ACHN (cell line): ENCODE measurements at places on chromosomes 2 and 18.
A peak's percentile ranks its signal among the peaks of the same experiment; 100 is the strongest.

- no peak for DNase-seq
Observed at GRCh38 chr2:219462349-219462748, 27.7 kb downstream of the SPEG start.

- no peak for DNase-seq
Observed at GRCh38 chr2:86087936-86088850, 17.5 kb downstream of the POLR1A start.

GRCh38 chr18:10497206-10497749 lies 28.5 kb upstream of the NAPG start:
- DNase-seq: no peak

- DNase-seq: peak; percentile 13
Observed at GRCh38 chr2:61727746-61728145, 126.1 kb downstream of the FAM161A start.

GRCh38 chr2:46887028-46887885 lies 28.3 kb downstream of the MCFD2 start:
- DNase-seq: no peak

- no peak for DNase-seq
Observed at GRCh38 chr2:205094031-205094430, 548.8 kb downstream of the PARD3B start.

- DNase-seq: no peak
Observed at GRCh38 chr2:68870215-68870614, 982 bp downstream of the BMP10 start.

GRCh38 chr2:208363485-208363884 lies 43.1 kb upstream of the PTH2R start:
- DNase-seq: peak; percentile 73

DNA sequence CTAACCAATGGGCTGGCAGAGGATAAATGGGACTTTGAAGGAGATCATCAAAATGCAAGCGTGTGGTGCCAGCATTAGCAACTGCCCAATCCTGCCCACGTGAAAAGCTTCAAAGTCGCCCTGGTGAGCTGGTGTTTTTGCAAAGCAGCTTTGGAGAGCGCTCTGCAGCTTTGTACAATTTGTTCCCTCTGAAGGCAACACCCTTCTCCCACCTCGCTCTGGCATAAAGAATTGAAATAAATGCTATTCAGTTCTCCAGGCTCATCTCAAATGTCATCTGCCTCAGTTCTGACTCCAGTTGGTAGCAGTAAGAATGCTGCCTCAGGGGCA lies 3.5 kb downstream of the COPS9 start:
- no peak for DNase-seq

- DNase-seq: no peak
Observed at GRCh38 chr2:105786231-105787230, 41.8 kb downstream of the NCK2 start.

GRCh38 chr2:46806526-46806925 lies 109.1 kb downstream of the MCFD2 start:
- DNase-seq: no peak

GRCh38 chr2:72710418-72711152 lies 115.2 kb downstream of the EXOC6B start:
- no peak for DNase-seq

- no peak for DNase-seq
Observed at GRCh38 chr2:186884587-186884986, 35.6 kb upstream of the ZSWIM2 start.

DNA sequence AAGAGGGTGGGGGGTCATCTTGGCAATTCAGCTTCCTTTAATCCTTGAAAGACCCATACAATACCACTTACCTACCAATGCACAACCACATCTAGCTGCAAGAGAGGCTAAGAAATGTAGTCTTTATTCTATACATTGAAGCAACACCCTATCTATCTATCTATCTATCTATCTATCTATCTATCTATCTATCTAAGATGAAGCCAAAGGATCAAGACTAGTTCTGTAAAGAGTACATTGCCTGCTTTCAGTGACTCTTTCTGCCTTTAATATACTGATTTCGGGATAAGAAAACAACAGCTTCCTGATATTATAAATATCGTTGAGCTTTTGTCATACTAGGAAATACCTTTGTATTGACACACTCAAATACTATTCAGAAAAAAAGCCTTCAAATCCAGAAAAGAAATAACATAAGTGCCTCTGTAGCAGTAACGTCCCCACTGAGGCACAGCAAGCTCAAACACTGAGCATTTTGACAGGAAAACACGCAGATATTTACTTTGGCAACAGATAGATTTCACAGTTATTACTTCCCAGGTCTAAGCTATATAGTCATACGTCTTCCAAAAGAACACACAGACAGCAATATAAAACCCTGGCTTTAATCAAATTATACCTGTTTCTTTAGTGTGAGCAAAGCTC lies 139.4 kb upstream of the SERTAD2 start:
- DNase-seq: peak; percentile 27

DNA sequence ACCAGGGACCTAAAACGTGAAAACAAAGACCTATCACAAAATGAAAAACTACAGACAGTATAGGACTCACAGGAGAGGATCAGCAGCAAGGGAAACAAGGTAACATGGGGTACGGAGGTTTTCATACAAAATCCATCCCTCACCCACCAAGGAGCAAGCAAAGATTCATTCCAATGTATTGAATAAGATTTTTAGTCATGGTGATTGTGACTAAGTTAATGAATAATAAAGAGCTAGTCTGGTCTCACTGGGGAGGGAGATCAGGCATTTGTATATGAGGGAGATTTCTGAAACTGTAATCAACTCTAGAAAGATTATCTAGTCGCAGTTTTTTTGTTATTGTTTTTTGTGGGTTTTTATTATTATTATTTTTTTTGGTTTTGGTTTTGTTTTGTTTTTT lies 336.5 kb upstream of the MMADHC start:
- peak; percentile 68 for DNase-seq

GRCh38 chr2:134293719-134294537 lies 40.1 kb downstream of the MGAT5 start:
- DNase-seq: no peak

GRCh38 chr2:230850358-230850658 lies 14.4 kb upstream of the ITM2C start:
- DNase-seq: no peak

DNA sequence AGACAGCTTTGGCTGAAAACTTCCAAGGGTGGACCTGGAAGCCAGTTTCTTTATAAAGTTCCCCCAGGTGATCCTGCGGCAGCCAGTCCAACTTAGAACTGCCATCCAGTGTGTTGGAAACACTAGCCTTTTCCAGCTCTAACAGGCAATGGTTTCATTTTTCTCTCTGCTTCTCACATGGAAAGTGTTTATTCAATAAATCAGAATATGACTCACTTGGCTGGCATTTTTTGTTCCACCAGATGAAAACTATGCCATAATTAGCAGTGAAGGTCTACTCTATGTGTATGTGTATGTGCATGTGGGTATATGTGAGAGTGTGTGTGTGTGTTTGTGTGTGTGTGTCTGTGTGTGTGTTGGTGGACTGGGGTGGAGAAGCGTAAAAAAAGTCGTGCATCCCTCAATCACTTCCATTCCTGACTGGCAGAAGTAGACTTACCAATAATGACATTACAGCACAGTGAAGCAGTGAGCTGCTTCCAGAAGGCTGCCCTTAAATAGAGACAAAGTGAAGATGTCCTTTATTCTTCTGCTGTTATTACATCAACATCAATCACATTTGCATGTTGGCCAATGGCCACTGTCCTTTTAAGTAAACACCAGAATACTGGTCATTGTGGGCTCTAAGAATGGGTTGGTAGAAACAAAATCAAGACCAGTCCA lies 90.9 kb upstream of the SETBP1 start:
- DNase-seq: peak; percentile 46

GRCh38 chr2:122808286-122808969 lies 1053.0 kb downstream of the TSN start:
- DNase-seq: no peak

DNA sequence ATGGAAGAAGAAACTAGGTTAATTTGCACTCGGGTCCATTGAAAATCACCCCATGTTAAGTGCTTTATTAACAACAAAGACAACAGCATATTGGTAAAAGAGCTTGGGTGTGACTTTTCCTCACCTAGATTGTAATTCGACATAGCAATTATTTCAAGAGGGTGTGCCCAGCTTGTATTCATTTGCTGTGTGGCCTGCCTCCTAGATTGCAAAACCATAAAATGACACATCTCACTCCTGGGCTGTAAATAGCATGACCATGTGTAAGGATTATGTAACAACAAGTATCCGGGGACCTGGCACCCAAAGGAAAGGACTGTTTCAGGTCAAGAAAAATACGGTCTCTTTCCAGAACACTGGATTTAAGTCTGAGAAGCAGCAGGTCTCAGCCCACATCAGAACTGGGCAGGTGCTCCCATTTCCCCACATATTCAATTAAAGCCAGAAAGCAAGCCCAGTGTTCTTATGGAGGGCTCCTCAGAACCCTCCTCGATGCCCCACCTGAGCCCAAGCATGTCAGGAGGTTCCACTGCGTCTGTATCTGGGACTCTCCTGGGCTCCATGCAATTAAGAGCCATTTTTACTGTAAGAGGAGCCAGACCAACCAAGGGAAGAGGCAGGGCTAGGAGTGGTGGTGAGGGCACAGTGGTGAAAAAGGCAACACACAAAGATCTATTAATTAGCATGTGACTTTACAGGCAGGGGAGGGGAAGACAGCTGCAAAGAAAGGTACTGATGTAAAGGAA lies 39.2 kb downstream of the MREG start:
- DNase-seq: no peak

GRCh38 chr2:193891023-193891422 lies 1696.3 kb upstream of the TMEFF2 start:
- DNase-seq: no peak

DNA sequence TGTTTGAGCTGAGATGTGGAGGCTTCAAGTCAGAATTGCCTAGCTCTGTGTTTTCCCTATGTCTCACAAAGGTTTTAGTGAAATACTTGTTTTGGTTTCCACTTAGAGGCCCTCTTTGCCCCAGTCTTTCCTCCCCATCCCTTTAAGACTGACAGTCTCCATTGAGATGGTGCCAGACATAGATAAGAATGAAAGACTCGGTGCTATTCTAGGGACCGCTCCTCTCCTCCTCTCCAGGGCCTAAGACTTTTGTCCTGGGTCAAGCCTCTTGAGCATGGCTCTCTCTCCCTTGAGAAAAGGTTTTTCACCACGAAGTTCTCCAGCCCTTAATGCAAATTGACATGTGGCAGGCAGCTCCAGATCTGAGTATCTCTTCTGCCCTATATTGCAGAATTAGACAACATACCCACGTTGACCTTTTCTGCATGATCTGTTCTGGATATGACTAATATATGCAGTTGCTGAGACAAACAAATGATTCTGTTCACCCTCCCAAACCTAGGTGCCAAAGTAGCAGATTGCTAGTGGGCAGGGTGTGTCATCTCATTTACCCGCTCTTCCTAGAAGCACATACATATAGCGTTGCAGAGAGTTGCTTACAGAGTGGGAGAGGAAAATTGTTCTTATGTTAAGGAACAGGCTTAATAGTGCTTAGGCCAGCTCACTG lies 47.5 kb upstream of the ACSL3 start:
- no peak for DNase-seq

- no peak for DNase-seq
Observed at GRCh38 chr2:37615804-37616676, 55.4 kb downstream of the CDC42EP3 start.

- DNase-seq: no peak
Observed at GRCh38 chr2:65688141-65688886, 255.9 kb upstream of the SPRED2 start.

DNA sequence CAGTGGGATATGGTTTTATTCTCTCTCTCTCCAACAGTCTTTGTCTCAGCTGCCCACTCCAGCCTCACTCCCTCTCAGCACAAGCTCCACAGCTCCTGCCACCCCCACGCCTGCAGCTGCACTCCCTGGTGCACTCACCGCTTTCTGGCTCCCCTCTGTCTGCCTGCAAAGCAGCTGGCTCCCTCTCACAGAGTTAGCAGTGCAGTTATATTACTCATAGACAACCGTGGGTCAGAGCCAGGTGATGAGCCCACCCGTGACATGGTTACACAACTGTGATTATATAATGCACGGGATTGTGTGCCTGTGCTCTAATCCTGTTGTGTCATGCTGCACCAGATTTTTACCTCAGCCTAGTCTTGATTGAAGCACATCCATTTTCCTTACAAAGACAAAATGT lies 276.9 kb upstream of the CHAC2 start:
- no peak for DNase-seq

GRCh38 chr2:181862583-181863281 lies 28.8 kb upstream of the ITPRID2 start:
- DNase-seq: no peak

- no peak for DNase-seq
Observed at GRCh38 chr2:2368476-2368875, 37.4 kb upstream of the MYT1L start.

DNA sequence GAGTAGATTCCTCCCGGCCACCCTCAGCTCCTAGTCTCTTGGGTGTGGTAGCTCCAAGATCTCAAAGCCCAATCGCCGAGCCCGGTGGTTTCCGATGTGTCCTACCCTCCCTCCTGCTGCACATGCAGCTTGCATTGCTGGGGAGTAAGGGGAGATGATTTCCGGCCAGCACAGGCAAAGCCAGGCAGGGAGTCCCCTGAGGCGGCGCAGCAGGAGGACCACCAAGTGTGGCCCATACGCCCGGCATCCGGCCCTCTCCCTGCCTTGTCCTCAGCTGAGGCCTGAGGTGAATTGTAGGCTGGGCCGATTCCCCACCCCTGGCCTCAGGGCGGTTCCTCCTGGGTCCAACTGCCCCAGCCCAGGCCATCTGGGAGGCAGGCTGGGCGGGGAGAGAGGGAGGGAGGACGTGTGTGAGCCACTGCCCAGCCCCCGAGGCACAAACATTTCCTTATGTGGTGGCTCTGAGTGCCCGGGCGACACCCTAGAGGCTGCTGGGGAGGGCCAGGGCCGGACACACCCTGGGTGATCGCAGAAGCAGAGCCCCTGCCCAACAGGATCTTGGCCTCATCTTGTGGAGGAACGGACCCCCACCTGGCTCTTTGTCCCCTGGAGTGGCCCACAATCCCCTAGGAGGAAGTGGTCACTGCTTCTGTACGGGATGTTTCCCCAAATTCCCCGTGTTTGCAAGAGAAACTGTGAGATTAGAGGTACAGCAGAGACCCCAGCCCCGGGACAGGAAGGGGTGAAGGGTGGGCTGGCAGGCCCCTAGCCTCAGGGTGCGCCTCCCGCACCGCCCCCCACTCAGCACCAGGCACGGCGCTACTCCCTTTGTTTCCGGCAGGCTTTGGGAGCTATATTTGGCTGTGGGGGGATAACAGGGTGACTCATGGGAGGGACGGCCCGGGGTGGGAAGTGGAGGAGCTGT lies 41.9 kb upstream of the PTMA start:
- DNase-seq: peak; percentile 97

DNA sequence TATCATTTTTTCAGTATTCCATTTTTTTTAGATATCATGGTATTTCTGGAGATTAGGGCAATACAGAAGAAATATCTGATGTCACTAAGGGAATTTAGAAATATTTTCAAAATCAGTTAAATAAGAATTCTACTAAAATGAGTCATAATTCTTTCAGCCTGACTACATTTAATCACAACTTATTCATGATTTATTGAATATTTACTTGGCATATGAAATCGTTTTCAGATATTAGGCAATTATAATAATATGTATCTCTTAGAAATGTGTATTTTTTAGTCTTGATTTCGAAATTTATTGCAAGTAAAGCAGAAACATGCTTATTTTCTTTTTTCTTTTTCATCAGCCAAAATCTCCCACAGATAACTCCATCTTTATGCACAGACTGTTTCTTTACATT lies 142.2 kb downstream of the CCDC102B start:
- no peak for DNase-seq
